ENCODE measurements at places on chromosomes 12 and 14. TPM values are rescaled to one million over a fixed set of nuclear protein-coding genes. Genes with fewer than 3 reads are reported as not detected.

AVPR1A gene
- not detected for total RNA-seq

PA2G4 gene
- total RNA-seq = 404 TPM

SGPP1 gene
- total RNA-seq = 14.7 TPM

HCAR1 gene
- total RNA-seq = 8.6 TPM

DBX2 gene
- not detected for total RNA-seq

- H3K27me3 ChIP-seq = peaks cover 6% of the 10 kb centered on the region
- H3K36me3 ChIP-seq = peaks cover 1% of the 10 kb centered on the region
- no peak overlapping the region for H3K4me3 ChIP-seq
- no peak for DNase-seq
- H3K4me1 ChIP-seq = peaks cover 14% of the 10 kb centered on the region
- no peak overlapping the region for H3K27ac ChIP-seq
These were observed 49.4 kb upstream of the STK38L start for GRCh38 chr12:27194644-27195043.

GRCh38 chr14:50862036-50862570, 9.8 kb upstream of the ABHD12B start:
- peaks cover 18% of the 10 kb centered on the region for H3K4me1 ChIP-seq
- DNase-seq = no peak
- peaks cover 38% of the 10 kb centered on the region for H3K27me3 ChIP-seq
- H3K27ac ChIP-seq = no peak overlapping the region
- H3K4me3 ChIP-seq = no peak overlapping the region

GRCh38 chr12:93167331-93167730, 210.4 kb upstream of the NUDT4 start:
- no peak for DNase-seq
- H3K36me3 ChIP-seq = no peaks in the 10 kb centered on the region
- no peak overlapping the region for H3K27ac ChIP-seq
- H3K27me3 ChIP-seq = peaks cover 2% of the 10 kb centered on the region
- peaks cover 18% of the 10 kb centered on the region for H3K4me1 ChIP-seq

DNA sequence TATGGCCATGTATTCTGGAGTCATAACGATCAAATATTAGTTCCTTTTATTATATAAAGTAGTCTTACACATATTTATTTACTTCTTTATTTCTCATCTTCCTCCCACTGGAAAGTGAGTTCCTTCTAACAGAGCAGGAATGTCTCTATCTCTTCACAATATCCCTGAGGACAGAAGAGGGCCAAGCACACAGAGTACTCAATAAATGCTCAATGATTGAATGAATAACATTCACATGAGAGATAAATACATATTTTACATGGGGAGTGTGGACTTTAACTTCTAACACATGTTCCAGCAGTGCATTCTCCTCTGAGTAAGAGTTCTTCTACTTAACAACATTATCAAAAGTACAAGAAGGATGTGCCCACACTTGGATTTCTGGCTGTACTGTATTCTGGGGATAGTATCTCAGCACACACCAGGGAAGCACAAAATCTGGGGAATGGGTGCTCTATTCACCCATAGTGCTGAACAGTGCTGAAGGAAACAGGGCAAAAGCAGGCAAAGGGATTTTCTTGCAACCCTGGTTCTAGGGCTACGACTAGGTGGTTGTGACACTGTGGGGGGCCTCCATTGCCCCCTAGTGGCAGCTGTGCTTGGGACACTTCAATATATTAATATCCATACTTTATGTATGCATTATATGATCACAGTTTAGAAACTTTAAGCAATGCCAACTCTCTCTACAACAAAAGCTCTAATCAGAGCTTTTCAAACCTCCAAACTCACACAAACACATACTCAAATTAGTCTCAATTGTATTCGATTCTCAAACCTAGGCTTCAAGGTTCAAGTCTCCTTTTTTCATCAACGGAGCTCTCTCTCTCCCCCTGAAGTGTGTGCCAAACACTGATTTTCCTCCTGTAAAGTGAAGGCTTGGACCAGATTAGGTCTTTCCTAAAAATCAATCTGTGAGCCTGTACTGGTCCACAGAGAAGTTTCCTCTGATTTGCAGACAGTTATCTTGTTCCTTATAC, 115.5 kb downstream of the SLC2A13 start:
- H3K4me3 ChIP-seq = no peak overlapping the region
- no peaks in the 10 kb centered on the region for H3K4me1 ChIP-seq
- no peaks in the 10 kb centered on the region for H3K36me3 ChIP-seq
- no peak overlapping the region for H3K27ac ChIP-seq
- DNase-seq = peak; percentile 13

- H3K4me3 ChIP-seq = no peak overlapping the region
- peaks cover 6% of the 10 kb centered on the region for H3K27me3 ChIP-seq
- H3K4me1 ChIP-seq = no peaks in the 10 kb centered on the region
- DNase-seq = no peak
- no peaks in the 10 kb centered on the region for H3K36me3 ChIP-seq
These were observed 48.0 kb downstream of the SLC17A8 start for GRCh38 chr12:100404769-100405407.

DNA sequence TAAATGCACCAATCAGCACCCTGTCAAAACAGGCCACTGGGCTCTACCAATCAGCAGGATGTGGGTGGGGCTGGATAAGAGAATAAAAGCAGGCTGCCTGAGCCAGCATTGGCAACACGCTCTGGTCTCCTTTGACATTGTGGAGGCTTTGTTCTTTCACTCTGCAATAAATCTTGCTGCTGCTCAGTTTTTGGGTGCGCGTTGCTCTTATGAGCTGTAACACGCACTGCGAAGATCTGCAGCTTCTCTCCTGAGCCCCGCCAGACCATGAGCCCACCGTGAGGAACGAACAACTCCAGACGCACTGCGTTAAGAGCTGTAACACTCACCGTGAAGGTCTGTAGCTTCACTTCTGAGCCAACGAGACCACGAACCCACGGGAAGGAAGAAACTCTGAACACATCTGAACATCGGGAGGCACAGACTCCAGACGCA, 8.4 kb upstream of the PIANP start:
- no peaks in the 10 kb centered on the region for H3K36me3 ChIP-seq
- no peak for DNase-seq
- no peak overlapping the region for H3K27ac ChIP-seq
- no peak overlapping the region for H3K4me3 ChIP-seq

GRCh38 chr12:40028296-40028695, 77.6 kb downstream of the SLC2A13 start:
- H3K4me1 ChIP-seq = no peaks in the 10 kb centered on the region
- H3K27ac ChIP-seq = no peak overlapping the region
- no peaks in the 10 kb centered on the region for H3K36me3 ChIP-seq
- DNase-seq = no peak
- no peak overlapping the region for H3K4me3 ChIP-seq

DNA sequence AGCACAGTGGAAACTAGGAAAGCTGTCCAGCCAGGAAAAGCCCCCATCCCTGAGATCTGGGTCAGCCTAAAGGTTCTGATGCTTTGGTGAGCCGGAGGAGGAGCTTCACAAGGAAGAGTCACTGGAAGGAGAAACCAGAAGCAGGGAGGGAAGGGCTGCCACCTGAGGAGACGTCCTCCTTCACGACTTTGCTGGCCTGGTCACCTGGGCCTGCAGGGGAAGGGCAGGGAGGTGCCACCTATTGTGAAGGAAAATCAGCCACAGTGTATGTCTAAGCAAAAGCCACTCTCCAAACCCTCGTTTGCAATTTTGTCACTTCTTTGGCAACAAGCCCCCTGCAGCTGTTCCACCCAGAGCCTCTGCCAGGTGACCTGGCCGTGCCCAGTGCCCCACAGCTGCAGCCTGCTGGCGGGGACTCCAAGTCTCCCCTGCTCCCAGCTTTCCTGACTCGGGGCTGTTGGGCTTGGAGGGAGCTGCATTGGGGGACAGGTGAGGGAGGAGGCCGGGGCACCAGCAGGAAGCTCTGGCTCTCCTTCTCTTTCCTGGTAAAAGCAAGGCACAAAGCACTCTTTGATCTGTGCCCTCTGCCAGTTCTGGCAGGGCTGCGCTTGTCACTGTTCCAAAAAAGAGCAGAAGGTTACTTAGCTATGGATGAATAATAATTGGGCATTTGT, 120.9 kb upstream of the BCL2L14 start:
- no peak for DNase-seq
- H3K4me1 ChIP-seq = peaks cover 61% of the 10 kb centered on the region
- H3K27ac ChIP-seq = peak overlapping the region; percentile 18
- H3K36me3 ChIP-seq = peaks cover 9% of the 10 kb centered on the region
- no peak overlapping the region for H3K4me3 ChIP-seq
- H3K27me3 ChIP-seq = peaks cover 2% of the 10 kb centered on the region

DNA sequence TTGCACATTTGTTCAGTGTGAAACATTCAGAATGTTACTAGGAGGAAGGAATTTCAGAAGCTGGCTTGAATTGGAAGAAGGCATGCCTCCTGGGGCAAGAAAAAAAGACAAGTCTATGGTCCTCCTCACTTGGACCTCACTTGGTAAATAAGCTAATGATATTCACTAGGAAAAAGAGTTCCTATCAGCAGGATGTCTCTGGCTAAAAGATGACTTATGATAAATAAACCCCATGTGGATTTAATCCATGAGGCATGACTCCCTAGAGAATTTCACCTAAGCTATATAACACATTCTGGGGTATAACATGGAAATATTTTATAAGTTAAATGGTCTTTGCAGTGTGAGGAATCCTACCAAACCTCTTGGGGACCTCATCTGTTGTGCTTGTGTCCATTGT, 199.9 kb downstream of the LRIG3 start:
- no peak overlapping the region for H3K27ac ChIP-seq
- H3K36me3 ChIP-seq = no peaks in the 10 kb centered on the region
- no peak overlapping the region for H3K4me3 ChIP-seq

DNA sequence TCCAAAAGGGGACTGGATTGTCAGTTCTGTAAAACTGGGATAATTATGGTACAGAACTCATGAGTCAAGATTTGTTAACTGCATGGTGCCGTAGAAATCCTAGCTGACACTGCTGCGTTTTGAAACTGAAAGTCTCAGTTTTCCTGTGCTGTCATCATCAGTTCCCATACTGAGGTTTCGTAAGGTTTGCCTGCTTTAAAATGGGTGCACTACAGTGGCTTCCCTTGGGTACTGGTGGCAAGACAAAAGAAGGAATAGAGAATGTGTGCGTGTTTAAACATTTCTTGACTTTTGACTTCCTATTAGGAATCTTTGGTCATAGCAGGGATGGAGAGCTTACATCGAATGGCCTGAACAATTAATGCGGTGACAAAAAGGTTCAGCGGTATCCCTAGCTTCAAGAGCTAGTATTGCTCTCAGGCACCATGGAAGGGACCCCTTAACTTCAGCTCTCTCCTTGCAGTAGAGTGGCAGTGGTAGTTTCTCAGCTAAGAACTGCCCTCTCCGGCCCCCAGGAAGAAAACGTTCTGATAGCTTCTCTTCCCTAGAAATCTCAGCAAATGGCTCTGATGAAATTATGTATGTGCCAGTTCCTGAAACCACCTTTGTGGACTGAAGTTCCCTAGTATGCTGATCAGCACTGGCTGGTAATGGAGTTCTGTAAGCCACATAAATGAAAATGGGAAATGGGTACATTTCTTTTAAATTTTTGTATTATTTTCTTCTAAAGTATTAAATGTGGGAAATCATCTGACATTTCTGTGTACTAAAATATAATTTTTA, 28.9 kb downstream of the ANO6 start:
- no peak for DNase-seq
- no peaks in the 10 kb centered on the region for H3K27me3 ChIP-seq
- H3K4me3 ChIP-seq = no peak overlapping the region
- H3K36me3 ChIP-seq = peaks cover 5% of the 10 kb centered on the region
- H3K4me1 ChIP-seq = peaks cover 24% of the 10 kb centered on the region
- no peak overlapping the region for H3K27ac ChIP-seq

DNA sequence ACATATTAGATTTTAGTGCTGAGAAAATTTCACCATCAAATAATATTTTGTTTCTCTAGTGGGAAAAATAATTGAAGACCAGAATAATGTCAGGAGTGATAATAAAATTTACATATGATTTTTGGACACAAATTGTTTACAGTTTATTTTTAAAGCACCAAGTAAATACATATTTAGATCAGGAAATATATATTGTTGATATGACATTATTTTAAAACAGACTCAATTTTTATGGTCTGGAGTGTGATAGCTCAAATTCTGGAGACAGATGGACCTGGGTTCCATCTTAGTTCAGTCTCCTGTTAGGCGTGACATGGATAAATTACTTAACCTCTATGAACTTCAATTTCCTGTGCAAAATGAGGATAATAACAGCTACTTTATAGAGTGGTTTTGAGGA, 135.4 kb downstream of the TPH2 start:
- H3K27ac ChIP-seq = no peak overlapping the region
- no peak for DNase-seq
- H3K4me3 ChIP-seq = no peak overlapping the region

DNA sequence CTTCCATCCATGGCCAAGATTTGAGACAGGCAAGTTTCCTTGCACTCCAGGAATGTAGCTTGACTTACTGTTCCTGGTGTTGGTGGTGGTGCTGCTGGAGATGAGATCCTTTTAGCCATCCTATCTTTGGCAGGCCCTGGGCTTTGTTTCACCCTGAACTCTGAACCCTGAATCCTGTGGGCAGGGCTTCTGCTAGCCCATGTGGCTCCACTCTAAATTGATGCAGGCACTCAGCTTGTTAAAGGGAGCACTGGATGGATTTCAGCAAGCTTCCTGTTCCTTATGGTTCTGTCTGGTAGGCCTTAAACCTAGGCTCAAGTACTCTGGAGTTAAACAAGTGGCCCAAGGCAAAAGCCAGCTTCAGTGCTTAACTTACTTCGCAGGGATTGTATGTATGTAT, 138.2 kb downstream of the RGS6 start:
- H3K4me3 ChIP-seq = no peak overlapping the region
- peaks cover 10% of the 10 kb centered on the region for H3K27me3 ChIP-seq
- DNase-seq = no peak

- no peak overlapping the region for H3K4me3 ChIP-seq
- no peaks in the 10 kb centered on the region for H3K27me3 ChIP-seq
- H3K4me1 ChIP-seq = no peaks in the 10 kb centered on the region
- no peak for DNase-seq
These were observed 21.3 kb downstream of the PRKD1 start for GRCh38 chr14:29906256-29906870.

DNA sequence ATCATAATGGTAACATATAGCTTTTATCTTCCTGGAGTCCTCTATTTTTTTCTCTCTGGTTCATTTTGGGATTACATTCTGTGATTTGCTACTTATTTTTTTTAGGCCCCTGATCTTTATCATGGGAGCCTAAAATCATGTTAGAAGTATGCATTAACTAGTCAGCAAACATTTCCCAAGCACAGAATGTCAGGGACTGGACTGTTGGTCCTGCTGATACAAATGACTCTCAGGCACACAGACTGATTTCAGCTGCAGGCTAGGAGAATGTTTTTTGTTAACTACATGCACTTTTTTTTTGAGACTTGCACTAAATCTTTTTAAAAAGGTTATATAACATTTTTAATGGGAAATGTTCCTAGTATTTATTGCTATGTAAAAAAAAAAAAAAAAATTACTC, 131.1 kb downstream of the ACSS3 start:
- no peak overlapping the region for H3K4me3 ChIP-seq
- H3K27ac ChIP-seq = no peak overlapping the region
- DNase-seq = no peak
- no peaks in the 10 kb centered on the region for H3K27me3 ChIP-seq
- H3K36me3 ChIP-seq = no peaks in the 10 kb centered on the region

- H3K4me1 ChIP-seq = no peaks in the 10 kb centered on the region
- H3K27me3 ChIP-seq = no peaks in the 10 kb centered on the region
- H3K4me3 ChIP-seq = no peak overlapping the region
- no peak for DNase-seq
These were observed 222.3 kb downstream of the ALG10 start for GRCh38 chr12:34244608-34245007.
